ENCODE measurements at places on chromosomes 2 and 18.

DNA sequence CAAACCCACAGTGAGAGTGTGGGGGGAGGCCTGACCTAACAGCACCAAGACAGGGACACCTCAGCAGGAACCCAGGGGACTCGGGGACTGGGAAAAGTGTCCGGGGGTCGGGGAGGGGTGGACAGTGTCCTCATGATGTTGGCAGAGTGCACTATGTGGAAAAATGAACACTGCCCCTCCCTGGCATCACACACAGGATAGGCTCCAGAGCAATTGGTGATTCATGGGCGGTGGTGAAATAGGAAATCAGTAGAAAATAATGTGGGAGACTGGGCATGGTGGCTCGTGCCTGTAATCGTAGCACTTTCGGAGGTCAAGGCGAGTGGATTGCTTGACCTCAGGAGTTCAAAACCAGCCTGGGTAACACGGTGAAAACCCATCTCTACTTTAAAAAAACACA is 3.6 kb upstream of the ANO7 start:
- DNase-seq = no peak

- DNase-seq = no peak
Observed at GRCh38 chr2:2565671-2566070, 234.6 kb upstream of the MYT1L start.

DNA sequence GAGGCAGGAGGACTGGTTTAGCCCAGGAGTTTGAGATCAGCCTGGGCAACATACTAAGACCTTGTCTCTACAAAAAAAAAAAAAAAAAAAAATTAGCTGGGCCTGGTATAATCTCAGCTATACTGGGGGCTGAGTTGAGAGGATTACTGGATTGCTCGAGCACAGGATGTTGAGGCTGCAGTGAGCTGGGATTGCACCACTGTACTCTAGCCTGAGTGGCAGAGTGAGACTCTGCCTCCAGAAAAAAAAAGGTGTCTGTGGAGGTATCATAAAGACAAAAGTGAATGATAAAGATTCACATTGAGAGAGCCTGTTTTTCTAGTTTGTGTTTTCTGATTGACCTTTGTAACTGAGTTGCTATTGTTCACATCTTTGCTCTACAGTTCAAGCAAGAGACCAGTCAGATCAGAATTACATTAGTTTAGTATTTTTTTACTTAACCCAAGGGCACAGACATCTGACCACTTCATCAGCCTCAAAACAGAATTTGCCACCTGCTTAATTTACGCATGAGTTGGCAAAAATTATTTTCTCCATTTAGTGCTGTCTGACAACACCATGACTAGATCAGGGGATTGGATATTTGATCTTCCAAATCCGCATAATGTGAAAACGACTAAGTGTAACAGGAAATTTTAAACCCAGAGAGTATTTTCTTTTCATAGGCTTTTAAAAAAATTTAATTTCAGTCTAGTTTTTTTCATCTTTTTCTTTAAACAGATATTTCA is 271.0 kb downstream of the TGIF1 start:
- DNase-seq = no peak

DNA sequence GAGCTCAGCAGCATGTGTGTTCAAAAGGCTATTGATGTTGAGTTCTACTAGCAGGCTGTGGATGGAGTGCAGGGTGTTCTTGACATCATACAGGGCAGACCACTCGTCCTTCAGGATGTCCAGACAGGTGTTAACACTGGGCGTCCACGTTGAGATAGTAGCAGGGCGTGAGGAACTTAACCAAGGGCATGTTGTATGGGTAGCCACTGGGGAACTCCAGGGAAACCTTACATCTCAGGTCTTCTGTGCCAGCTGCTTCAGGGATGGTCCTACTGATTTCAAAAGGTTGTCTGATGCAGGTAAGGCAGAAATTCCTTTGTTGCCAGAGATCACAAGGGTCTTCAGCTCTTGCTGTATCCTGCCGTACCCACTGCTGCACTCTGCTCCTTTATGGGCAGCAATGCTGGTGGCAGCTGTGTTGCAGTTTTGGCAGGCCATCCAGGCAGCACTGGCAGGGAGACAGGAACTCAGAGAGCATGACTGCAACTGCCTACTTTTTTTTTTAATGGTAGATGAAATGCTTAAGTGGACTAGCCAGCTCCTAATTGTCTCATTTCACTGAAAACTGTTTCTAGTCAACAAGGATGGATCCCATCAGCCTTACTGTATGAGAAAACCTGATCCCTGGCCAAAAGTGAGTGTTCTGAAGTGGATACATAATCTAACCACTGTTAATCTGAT is 32.4 kb upstream of the RBBP8 start:
- no peak for DNase-seq

GRCh38 chr2:238458651-238459050 is 31.9 kb downstream of the ASB1 start:
- no peak for DNase-seq

DNA sequence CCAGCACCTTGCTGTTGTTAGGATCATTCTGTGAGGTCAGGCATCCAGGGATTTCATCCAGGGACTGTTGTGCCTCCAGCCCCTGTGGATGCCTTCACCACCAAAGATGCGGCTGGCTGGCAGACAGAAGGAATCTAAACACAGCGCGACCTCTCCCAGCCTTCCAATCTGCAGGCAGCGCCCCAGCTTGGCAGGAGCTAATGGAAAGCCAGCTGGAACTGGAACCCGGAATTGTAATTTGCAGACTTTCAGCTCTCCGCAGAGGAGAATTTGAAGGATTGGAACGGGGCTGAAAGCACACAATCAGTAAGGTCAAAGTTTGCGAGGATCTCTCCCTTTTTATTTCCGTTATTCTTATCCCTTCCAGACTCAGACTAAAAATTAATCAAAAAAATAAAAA is 127.8 kb downstream of the TRIB2 start:
- DNase-seq = no peak

DNA sequence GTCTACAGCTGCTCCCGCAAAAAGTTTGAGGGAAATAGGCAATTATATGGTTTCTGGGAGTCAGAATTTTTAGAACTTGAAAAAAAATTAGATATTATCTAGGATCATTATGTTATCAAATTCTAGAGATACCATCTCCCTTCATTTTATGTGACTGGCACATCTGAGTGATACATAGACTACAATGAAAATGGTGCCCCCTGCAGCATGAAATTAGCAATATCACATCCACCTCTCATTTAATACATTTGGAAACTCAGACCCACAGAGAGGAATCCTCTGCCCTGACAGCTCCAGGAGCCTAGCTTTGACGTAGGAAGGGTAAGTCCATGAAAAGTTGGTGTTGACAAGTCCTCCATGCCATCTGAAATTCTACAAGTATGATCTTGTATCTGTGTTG is 381.6 kb downstream of the SUCLG1 start:
- DNase-seq = no peak

All from T-helper 22 cell (primary cell).